ENCODE measurements at places on chromosomes 4 and X.

GRCh38 chr4:87235020-87235671 is 14.7 kb upstream of the KLHL8 start:
- DNase-seq: no peak

DNA sequence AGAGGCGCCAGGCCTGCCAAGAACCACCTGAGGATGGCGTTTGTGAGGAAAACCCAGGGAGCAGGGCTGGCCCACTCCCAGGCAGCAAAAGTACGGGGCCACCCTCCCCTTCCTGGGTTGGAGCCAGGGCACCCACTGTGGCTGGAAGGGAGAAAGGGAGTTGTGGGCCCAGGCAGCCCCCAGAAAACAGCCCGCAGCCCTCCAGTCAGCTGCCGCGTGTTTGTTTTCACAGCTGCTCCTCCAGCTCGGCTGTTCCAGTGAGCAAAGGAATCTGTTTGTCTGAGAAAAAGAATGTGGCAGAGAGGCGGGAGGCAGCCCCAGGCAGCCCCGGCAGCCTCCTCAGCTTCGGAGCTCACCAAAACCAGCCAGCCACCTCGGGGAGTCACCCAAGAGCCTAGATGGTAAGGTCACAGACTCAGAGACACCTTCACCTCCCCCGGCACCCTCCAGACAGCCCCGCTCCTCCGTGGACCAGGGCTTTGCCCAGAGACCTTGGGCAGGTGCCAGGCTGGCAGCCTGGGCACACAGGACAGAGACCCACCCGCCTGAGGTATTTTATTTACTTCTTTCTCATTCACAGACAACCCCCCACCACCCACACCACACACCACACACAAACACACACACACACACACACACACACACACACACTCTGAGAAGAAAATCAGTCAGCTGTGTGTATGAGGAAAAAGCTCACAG is 338.1 kb downstream of the BCOR start:
- no peak for DNase-seq

DNA sequence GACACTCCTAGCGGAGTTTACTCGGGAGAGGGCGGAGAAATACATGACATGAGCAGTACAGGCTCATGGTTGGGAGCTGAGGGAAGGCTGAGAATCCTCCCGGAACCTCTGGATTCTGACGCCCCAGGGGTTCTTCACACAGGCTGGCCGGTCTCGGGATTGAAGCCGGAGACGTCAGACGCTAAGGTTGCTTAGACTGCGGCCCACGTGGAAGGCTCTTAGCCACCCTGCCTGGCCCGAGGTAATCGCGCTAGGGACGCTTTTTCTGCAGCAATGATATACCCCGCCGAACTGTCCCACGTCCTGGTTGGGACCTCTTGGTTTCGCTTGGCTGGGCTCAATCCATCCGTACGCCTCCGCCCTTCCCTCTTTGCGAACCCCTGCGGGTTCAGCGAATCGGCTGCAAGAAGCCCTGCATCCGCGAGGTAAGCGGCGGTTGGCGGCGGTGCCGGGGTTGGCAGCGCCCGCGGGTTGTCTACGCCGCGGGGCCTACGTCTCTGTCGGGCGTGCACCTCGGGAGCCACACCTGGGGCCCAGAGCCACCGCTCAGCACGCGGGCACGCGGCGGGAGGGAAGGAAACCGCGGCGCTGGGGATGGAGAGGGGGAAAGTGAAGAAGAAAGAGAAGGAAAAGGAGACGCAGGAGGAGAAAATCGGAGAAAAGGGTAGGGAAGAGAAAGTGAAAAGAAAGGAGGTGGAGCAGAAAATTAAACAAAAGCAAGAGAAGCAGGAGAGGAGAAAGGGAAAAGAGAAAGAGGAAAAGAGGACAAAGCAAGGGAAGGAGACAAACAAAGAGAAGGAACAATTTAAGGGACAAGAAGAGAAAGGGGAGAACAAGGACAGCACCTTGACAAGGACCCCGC is at the start of gene ARL9:
ARL9 (plus strand) TSS at position 523 of the 862 bp plus-strand sequence; CDS start at position 595, 72 bp downstream.
- peak; percentile 59 for DNase-seq

DNA sequence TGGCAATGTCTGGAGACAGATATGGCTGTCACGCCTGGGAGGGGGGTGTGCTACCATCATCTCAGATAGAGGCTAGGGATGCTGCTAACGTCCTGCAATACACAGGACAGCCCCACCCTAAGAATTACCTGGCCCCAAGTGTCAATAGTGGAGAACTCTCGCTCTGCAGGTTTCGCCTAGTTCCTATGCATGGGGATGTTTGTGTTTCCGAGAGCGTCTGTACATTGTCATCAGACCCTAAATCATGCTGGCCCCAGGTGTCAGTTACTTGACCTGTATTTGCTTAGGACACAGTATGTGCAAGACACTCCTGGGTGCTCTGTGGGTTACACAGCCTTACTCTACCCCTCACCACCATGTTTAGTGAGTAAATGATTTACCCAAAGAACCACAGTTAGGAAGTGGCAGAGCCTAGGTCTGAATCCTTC is 90.8 kb downstream of the AFF1 start:
- no peak for DNase-seq

GRCh38 chrX:108224727-108225621 is 133.4 kb downstream of the ATG4A start:
- peak; percentile 12 for DNase-seq

GRCh38 chrX:6732101-6732500 is 197.2 kb upstream of the VCX3A start:
- DNase-seq: no peak

- DNase-seq: no peak
Observed at GRCh38 chr4:5916229-5916628, 23.3 kb upstream of the CRMP1 start.

- DNase-seq: no peak
Observed at GRCh38 chr4:173121076-173121561, 47.5 kb upstream of the GALNT7 start.

- no peak for DNase-seq
Observed at GRCh38 chr4:100254237-100254636, 64.0 kb upstream of the DDIT4L start.

GRCh38 chrX:110924871-110925270 is 129.3 kb upstream of the CHRDL1 start:
- no peak for DNase-seq
